ENCODE measurements at places on chromosomes 3 and 15.

GRCh38 chr3:186971578-186971977, 41.3 kb downstream of the ST6GAL1 start:
- peak; percentile 55 for DNase-seq

DNA sequence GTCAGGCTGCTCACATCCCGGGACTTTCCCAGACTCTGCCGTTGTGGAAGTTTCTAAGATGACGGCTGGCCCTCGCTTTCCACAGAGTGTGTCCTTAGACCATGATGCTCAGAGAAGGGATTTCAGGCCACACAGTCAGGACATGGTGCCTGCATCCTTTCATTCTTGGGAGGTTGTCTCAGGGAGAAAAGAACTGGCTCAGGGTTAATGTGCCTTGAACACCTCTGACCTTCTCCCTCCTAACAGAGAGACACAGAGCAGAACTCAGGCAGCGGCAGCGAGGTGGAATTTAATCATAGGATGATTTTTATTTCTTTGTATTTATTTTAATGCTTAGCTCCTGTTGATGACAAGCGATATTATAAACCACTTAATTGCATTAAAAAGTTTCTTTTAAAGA, 96.9 kb upstream of the ATP2B2 start:
- DNase-seq, result no peak

DNA sequence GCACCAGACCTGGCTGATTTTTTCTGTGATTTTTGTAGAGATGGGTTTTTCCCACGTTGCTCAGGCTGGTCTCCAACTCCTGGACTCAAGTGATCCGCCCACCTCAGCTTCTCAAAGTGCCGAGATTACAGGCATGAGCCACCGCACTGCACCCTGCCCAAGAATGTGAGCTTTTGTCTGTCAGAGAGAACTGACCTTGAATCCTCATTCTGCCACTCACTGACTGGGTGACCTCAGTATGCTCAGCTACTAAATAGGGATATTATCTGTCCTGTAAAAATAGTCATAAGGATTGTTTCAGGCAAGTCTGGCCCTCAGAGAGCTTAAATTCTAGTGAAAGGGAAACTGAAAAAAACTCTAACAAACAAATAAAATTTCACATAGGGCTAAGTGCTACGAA, 2.1 kb upstream of the RFT1 start:
- DNase-seq, result no peak

- DNase-seq, result no peak
These were observed 127.6 kb downstream of the SMAD6 start for GRCh38 chr15:66829551-66830121.

GRCh38 chr3:190017521-190018288, 103.0 kb downstream of the P3H2 start:
- DNase-seq, result peak; percentile 82

DNA sequence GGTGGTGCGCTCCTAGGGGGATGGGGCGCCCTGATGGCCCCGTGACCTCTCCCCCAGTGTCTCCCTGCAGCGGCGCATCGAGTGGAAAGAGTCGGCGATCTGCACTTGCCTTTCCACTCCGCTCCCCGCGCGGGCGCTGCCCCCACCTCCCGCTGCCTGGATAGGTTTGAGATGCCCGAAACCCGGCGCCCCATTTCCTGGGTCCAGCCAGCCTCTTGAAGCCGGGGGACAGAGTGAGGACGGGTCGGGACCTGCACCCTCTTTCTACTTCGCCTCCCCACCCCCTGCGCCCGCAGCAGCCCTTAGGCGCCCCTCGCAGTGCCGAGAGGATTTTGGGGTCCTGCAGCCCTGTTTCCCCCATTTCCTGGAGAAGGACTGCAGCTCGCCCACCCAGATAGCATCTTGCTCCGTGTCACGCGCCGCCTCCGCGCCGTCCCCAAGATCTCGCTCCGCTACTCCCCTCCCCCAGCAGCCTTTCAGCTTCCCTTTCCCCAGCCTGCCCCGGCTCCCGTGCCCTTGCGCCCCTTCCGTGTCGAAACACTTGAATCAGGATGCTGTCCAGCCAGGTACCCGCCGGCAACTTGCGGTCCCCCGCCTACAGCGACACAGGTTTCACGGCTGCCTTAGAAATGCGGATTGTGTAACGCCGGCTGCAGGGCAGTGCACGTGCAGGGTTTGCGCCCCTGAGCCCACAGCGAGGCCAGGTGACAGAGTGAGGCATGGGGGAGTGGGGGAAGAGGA, 519 bp downstream of the ABHD6 start:
- DNase-seq, result peak; percentile 59

DNA sequence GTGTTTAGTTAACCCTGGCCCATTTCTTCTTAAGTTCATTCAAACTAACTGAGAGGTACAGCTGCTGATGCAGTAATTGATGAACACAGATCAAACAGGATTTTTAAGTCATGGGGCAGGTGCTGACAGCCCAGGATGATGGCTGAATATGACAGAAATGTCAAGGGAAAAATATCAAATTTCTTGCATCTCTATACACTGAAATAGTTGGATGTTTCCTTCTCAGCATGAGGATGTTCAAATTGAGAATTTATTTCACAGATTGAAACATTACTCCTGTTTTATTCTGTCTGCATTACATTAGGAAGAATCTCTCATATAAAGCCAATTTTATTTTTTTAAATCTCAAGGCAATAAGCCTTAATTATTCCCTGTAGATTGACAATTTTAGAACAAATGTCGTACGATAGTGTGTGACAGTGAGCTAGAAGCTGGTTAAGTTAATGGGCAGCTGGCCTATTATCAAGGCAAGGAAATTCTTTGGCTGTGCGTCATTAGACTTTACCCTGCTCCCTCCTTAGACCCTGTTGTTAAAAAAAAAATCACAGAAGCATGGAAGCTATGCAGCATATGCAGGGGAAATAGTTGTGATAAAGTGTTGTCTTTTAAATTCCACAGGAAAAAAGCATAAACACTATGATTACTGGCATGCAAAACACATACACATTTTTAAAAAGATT, 183.8 kb upstream of the KCNMB2 start:
- DNase-seq, result no peak

GRCh38 chr3:20561166-20561565, 375.2 kb upstream of the SGO1 start:
- no peak for DNase-seq

DNA sequence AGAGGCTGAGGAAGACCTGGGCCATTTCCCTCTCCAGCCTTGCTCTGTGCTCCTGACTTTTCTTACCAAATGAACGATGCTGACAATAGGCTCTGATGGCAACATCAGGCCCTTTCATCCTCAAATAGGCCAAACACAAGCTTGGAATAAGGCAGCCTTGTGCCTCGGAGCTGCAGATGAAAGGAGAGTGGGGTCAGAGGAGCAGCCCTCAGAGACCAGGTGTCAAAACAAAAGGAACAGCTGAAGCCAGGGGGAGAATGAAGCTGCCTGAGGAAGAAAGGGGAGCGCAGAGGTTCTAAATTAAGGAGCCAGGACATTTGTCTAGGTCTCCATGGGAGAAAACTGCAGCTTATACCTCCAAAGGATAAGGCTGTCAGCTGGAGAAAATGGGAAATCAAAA, 5.1 kb downstream of the BFSP2 start:
- peak; percentile 37 for DNase-seq

- peak; percentile 14 for DNase-seq
These were observed 1588.2 kb downstream of the SI start for GRCh38 chr3:163490119-163490518.

DNA sequence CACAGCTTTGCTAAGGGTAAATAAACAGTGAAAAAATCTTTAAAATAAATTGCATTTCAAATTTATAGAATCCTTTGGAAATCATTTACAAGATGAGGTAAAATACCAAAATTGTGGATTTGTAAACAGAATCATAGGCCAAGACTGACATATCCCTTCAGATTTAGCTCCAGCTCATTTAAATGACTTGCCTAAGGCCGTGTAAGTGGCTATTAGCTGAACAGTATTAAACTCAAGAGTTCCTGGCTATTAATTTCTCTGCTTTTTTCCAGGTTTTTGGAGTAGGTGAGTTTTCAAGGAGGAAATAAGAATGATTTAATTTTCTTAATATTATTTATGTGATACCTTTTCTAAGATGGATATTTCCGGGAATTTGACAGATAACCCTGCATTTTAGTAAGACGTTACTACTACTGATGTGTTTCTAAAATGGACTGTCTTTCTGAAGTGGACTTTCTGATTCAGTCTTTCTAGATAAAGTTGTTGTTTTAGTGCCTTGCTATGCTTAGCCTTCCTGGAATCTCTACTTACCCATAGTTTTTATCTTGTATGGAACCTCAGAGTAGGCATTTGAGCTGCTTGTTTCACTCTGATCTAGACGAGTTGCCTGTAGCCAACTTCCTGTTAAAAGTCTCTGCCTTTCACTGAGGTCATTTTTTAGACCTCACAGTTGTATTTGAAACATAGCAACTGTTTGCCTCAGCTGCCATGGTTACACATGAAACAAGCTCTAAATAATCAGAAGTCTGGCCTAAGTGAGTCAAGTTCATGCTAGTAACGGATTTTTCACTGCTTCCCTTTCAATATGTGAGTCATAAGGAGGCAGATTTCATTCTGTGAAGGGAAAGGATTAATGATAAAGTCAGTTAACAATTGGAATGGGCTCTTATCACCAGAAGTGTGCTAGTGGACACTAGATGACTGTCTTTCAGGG, 127.0 kb downstream of the KLHL25 start:
- DNase-seq, result peak; percentile 50

DNA sequence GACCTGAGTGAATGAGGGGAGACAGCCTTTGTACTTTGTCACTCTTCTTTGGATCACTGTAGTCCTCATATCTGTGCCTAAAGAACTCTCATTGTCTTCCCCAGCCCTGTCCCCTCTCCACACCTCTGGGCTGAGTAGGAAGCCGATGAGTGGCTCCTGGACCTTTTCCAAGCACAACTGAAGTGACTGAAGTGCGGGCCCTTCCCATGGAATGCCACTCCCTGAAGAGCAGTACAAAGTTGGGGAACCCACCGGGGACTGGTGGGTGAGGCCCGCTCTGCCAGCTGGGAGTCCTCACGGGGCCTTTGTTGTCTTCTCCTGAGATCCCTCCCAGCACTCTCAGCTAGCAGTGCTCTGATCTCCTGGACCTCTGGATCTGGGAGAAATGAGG, 90.1 kb downstream of the AAGAB start:
- DNase-seq, result no peak

GRCh38 chr3:191141728-191142127, 57.3 kb upstream of the OSTN start:
- DNase-seq, result no peak

GRCh38 chr3:17133632-17134545, 249.1 kb downstream of the PLCL2 start:
- DNase-seq, result no peak

DNA sequence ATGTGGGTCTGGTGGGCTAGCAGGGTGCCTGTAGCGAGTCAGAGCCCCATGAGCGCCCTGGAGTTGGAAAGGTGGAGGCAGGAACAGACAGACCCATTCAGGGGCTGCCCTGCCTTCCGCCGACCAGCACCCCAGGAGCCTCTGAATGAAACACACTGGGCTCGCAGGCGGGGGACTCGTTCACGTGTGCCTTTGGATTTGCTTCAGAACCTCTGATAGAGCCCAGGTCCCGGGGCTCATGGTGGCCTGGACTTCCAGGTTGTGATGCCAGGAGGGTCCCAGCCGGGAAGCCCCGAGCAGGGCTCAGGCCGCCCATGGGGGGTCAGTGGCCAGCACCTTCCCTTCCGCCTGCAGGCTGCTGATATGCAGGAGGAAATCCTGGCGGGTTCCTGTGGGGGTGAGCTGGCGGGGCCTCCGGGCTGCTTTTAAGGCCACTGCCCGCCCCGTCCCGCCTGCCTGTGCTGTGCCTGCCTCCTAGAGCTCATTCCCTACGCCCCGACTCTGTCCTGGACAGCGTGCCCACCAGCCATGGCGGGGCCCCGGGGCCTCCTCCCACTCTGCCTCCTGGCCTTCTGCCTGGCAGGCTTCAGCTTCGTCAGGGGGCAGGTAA, at the start of gene STAB1:
Gene STAB1 (plus strand): TSS at position 453 of the 610 bp plus-strand sequence. CDS start 76 bp downstream, at position 529.
- no peak for DNase-seq

DNA sequence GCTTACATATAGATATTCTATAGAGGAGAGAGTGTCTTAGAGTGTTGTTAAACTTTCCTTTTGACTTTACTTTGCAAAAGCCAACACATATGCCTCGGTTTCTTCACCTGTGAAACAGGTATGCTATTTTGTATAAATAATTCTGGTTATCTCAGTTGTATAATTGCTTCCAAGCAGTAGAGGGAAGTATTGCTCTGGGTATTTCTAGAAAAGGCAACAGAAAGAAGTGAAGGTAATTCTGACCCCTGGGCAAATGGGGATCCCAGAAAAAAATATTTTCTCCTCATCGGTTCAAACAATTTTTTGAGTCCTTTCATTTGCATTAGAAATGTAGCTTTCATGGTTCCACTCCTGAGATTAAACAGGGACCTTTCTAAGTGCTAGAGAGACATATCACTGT, 216.5 kb upstream of the SEMA6D start:
- DNase-seq, result no peak

GRCh38 chr3:14222457-14222856, 43.8 kb downstream of the LSM3 start:
- no peak for DNase-seq

GRCh38 chr3:1883534-1883933, 215.1 kb upstream of the CNTN4 start:
- DNase-seq, result no peak

- DNase-seq, result peak; percentile 67
These were observed 25.4 kb upstream of the SLC25A26 start for GRCh38 chr3:66195347-66195783.

- no peak for DNase-seq
These were observed 128.3 kb downstream of the ATP10A start for GRCh38 chr15:25734680-25735355.

GRCh38 chr3:37227870-37228549, 53.6 kb upstream of the LRRFIP2 start:
- DNase-seq, result peak; percentile 83

GRCh38 chr3:170643831-170644230, 58.0 kb upstream of the SLC7A14 start:
- no peak for DNase-seq

GRCh38 chr3:25572919-25573385, 91.8 kb downstream of the TOP2B start:
- no peak for DNase-seq

DNA sequence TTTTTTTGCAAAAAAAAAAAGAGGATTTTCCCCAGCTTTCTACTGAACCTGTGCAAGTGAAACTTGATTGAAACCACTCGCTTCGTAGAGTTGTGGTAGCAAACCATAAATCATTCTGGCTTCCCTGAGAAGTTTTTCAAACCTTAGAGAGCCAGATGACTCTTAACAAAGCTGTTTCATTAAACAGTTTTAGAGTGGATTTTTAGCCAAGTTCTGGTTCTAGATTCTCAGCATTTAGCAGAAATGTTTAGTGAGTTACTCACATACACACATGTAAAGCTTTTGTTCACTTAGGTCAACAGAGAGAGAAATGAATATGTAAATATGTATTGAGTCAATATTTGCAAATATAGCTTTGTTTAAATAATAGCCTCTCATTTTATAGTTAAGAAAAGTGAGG, 18.1 kb upstream of the CCR9 start:
- DNase-seq, result no peak
